ENCODE measurements at places on chromosomes 13 and 19.

DNA sequence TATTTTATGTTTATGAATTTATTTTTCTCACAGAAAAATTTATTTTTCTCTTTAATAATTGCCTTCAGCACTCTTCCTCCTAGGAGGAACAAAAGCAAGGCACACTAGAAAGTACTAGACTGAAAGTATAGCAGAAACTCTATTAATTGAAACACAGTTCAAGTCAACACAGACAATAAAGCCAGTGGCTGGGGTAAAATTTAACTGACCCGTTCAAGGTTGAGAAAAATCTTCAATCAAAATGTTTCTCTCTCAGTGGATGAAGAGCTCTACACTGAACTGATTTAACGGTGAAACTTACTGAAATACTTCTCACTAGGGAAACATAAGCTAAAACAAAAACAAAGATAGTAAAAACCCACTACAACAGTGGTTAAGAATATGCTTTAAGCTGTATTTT lies 230.1 kb upstream of the MIR17HG start:
- no peak for DNase-seq

GRCh38 chr13:73714522-73714921 lies 419.7 kb downstream of the KLF12 start:
- DNase-seq, result no peak

DNA sequence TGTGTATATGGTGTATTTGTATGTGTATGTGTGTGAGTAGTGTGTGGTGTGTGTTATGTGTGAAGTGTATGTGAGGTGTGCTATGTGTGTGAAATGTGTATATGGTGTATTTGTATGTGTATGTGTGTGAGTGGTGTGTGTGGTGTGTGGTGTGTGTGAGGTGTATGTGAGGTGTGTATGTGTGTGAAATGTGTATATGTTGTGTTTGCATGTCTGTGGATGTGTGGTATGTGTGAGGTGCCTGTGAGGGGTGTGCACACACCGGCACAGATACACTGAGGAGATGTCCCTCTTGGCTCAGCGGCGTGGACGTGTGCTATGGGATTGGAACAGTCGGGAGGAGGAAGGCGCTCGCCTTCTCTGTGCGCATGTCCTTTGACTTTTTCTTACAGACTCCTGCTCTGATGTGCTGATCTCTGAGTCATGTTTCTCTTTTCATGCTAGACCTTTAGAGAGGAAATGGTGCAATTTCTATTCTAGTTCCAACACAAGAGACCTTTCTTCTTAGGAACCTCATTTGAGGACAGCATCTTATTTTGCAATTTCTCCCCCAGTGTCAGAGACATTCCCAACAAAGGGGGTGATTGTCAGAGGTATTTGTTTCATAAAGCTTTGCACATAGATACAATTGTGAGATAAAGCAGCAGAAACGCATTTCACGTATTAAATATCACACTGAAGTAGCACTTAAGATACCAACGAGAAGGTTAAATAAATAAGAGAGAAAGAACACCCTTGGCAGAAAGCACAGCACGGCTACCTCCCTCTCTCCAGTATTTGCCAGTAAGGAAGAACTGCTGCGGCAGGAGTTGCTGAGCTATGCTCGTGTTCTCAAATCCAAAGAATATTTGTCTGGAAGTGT lies 11.3 kb upstream of the TNFRSF19 start:
- no peak for DNase-seq

GRCh38 chr13:47094734-47095434 lies 198.0 kb upstream of the HTR2A start:
- no peak for DNase-seq

- DNase-seq, result no peak
These were observed 40.2 kb downstream of the OLFM4 start for GRCh38 chr13:53068585-53069520.

GRCh38 chr13:91277013-91277676 lies 70.3 kb upstream of the MIR17HG start:
- DNase-seq, result no peak

DNA sequence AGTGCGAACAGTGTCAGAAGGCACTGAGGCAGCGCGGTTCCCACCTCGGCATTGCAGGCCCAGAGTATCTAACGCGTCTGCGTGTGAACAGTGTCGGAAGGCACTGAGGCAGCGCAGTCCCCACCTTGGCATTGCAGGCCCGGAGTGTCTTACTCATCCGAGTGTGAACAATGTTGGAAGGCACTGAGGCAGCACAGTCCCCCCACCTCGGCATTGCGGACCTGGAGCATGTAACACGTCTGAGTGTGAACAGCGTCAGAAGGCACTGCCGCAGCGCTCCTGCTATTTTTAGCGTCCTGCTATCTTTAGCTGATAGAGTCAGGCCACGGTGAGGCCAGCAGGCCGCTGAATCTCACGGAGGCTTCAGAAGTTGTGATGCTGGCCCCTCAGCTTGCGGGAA lies 39.6 kb downstream of the ATP11A start:
- no peak for DNase-seq

DNA sequence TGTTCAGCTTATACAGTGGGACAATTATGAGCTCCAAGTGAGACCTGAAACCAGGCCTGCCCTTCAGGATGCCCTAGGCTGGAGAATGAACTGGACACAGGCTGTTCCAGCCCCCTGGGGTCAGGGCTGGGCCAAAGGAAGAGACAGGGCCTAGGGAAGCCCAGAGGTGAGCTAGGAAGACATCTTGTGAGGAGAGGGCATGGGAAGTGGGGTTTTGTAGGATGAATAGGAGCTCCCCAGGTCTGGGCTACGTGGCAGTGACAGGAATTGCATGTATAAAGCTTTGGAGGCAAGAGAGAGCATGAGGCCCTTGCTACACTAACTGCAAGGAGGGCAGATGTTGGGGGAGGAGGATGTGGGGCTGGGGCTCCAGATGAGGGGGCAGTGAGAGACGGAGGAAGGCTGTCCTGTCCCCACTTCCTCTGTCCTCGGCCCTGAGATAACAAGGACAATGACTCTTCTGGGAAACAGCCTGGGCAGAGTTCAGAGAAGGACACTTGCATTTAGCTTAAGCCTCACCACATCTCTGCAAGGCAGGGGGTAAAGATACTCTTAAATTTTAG lies 1.5 kb upstream of the TBXA2R start:
- no peak for DNase-seq

DNA sequence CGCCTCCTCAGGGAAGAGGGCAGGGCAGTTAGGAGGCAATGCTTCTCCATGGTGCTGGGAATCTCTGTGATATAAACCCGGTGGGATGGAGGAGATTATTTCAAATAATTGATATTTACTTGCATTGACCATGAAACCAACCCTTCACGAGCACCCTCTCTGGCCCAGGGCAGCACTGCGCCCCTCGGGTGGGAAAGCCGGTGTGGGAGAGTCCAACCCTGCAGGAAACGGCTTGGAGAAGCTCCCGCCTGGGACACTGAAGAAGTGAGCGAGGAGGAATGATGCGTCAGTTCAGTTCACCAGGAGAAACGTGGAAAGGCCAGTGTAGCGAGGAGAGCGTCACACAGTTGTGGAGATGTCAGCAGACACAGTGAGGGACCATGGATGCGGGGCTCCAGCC lies 99.9 kb downstream of the COL4A2 start:
- no peak for DNase-seq

DNA sequence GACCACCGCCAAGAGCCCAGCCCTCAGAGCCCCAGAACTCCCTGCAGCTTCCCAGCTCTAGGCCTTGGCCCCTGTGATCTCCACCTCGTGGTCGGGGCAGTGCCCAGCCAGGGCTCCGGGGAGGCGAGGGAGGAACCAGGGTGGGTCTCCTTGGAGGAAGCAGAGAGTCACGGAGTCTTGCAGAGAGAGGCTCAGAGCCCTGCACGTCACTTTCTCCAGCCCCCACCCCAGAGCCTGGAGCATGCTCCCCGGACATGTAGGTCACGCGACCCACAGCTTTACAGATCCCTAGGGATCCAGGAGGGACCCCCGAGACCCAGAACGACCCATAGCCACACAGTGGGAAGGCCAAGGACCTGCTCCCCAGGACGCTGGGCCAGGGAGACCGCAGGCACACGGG lies 11.9 kb downstream of the GADD45B start:
- no peak for DNase-seq

DNA sequence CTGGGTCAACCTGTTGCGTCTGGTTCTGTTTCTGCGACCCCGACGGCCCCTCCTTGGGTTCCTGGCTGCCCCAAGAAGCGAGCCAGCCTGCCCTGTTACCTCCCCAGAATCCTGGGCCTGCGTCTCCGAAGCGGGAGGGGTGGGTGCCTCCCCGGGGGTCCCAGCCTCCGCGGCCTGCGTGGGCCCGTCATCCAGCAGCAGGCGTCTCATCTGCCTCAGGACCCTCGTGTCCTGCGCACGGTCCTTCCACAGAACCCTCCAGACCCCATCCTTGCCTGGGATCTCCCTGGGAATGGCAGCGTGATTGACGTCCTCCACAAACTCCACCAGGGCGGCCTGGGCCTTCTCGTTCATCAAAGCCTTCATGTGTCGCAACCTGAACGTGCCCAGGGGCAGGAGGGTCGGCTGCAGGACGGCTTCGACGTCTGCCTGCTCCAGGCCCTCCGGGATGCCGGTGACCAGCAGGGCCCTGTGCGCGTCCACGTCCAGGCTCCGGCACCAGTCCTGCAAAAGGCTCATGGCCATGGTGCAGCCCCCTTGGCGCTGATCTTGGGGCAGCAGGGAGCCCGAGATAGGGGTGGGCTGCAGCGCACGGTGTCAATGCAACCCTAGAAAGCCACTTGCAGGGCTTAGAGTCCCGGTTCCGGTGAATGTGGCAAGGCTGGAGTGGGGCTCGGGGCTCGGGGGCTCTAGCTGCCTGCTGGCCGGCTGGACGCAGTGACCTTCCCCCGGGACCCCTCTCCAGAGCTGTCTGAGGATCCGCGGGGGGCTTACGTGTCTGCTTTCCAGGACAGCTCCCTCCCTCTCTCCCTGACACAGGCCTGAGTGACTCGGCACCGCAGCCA lies 504 bp downstream of the PNMA8B start:
- DNase-seq, result no peak

GRCh38 chr13:106883976-106884375 lies 316.0 kb upstream of the ARGLU1 start:
- DNase-seq, result no peak

- DNase-seq, result no peak
These were observed 136.4 kb downstream of the PTPRS start for GRCh38 chr19:5204212-5204611.

DNA sequence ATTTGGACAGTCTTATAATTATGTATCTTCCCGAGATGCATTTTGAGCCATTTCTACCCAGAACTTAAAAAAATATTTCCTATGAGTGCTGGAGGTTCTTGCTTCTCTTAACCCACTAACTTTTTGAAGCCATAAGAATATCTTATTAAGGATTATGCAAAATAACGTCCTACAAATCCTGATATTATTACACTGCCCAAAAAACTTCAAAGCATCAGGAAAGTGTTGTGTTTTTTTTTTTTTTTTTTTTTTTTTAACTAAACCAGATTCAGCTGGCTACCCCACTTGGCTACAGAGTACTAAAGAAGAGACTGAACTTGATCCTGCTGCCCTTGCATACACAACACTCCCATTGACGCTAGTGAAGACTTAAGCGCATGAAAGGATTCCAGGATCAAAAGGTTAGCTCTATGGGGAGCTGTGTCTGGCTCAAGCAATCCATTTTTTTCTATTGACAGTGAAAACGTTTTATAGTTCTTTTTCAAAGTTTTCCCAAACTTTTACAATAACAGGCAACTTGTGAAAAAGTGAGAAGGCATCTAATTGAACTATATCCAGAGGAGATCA lies 141.4 kb downstream of the KCNRG start:
- no peak for DNase-seq

DNA sequence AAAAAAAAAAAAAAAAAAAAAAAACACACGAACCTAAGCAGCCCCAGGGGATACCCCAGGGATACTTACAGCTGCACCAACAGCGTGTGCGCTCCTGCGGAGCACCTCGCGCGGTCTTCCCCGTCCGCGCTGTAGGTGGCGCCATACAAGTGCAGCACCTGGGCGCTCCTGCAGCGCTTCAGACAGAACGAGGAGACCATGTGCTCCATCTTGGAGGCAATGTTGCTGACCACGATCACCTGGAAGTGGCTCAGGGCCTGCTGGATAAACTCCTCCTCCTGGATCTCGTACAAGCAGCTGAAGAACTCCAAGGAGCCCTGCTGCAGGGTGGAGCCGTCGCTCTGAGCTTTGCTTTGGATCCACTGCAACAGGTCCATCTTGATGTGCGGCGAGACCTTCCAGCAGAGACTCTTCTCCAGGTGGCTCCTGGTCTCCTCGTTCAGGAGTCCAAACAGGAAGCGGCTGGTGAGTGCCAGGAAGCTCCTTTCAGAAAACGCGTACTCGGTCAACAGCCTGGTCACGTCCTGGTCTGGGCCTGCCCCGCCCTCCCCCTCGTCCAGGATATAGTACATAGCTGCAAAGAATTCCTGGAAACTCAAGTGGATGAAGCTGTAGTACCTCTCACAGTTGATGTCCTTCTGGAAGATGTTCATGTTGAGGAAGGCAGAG lies 14.5 kb downstream of the NLRP12 start:
- no peak for DNase-seq

- DNase-seq, result no peak
These were observed 466.4 kb upstream of the ARGLU1 start for GRCh38 chr13:107034236-107034872.

DNA sequence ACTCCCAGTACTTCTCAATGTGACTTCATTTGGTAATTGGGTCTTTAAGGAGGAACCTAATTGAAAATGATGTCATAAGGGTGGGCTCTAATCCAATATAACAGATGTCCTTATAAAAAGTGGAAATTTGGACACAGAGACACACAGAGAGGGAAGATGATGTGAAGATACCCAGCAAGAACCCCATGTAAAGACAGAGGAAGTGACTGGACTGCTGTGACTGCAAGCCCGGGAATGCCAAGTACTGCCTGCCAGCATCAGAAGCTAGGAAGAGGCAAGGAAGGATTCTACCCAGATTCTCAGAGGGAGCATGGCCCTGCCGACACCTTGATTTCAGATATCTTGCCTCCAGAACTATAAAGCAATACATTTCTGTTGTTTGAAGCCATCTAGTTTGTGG lies 239.3 kb downstream of the KCTD12 start:
- no peak for DNase-seq

GRCh38 chr19:49580264-49581006 lies at the start of gene NOSIP:
Gene NOSIP, minus strand, starts transcription at chr19:49580556. Its CDS starts 19,865 bp downstream, at chr19:49560691.
- peak; percentile 92 for DNase-seq

DNA sequence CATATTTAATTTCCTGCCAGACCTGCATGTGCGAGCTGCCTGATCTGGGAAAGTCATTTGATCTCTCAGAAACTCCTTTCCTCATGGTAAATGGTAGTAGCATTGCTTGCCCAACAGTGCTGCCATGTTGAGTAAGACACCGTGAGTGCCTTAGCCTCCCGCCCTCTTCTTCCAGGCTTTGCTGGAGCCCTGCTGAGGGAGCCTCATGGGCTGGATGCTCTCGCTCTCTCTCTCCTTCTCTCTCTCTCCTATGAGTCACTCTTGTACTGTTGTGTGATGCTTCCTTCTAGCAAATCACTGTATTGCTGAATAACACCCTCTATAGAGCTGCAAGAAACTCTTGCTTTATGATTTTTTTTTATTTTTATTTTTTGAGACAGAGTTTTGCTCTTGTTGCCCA lies 365.5 kb downstream of the UQCRFS1 start:
- no peak for DNase-seq

- no peak for DNase-seq
These were observed 5.3 kb downstream of the CARM1 start for GRCh38 chr19:10876459-10877240.

- no peak for DNase-seq
These were observed 90.3 kb downstream of the RNF17 start for GRCh38 chr13:24854311-24854710.

- DNase-seq, result no peak
These were observed 37.7 kb upstream of the PDCD5 start for GRCh38 chr19:32543115-32543900.

- no peak for DNase-seq
These were observed 66.4 kb upstream of the KL start for GRCh38 chr13:32949820-32950219.

- no peak for DNase-seq
These were observed 18.2 kb downstream of the EFNB2 start for GRCh38 chr13:106517109-106517847.

GRCh38 chr13:20134732-20135131 lies 26.1 kb downstream of the GJA3 start:
- no peak for DNase-seq

All from KG1 (cell line).